ENCODE measurements at places on chromosomes 3 and 15. TPM values are rescaled to one million over a fixed set of nuclear protein-coding genes. Genes with fewer than 3 reads are reported as not detected.

DNA sequence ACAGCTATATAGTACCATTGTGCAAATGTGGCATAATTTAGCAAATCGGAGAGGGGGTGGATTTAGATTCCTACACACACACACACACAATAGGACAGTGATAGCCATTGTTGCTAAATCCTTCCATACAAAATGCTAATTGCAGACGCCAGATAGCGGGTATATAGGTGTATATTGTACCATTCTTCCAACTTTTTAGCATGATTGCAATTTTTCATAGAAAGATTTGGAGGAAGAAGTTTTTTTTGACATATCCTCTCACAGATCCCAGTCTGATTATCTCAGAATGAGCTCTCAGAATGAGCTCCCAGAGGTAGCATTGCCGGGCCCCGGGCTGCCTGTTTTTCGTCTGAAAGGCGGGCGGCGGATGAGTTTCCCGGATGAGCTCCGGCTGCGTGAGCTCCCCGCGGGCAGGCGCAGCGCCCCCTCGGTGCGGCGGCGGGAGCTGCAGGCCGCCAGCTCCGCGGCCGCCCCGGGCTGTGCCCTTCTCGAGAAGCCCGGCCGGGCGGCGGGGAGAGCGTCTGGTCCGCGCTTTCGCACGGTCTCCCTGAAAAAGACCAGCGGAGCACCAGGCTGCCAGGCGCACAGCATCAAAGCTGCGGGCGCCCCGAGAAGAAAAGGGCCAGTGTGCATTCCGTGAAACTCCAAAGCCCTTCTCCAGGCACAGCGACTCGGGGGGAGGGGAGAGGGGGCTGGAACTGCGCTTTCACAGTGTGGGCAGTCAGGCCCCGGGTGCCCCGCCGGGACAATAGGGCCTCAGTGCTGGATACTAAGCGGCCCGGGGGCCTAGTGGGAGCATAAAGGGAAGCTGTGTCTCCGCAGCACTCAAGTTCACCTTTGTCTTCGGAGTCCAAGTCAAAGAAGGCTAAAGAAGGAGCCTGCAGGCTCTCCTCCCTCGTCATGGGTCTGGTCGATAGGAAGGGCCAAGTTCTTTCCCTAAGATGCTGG is 12.0 kb upstream of the SHC4 start:
- peak; percentile 79 for DNase-seq

DNA sequence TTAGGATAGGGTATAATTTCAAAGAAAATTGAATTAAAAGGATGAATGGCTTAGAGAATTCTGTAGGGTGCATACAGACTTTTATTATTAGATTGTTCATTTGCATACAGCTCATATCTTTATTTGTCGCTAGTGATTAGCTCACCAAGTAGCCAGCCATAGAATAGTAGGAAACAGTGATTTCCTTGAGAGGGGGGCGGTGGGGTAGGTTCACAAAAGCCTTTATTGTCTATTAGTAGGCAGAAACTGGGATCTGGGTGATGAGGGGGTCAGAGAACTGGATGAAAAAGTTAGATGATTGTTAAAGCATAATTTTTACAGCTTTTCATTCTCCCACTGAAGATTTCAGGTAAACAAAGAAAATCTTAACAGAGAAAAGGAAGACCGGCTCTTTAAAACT is 77.6 kb upstream of the RAP2B start:
- no peak for DNase-seq

- peak; percentile 85 for DNase-seq
These were observed 19.9 kb downstream of the TMEM212 start for GRCh38 chr3:171862993-171863521.

DNA sequence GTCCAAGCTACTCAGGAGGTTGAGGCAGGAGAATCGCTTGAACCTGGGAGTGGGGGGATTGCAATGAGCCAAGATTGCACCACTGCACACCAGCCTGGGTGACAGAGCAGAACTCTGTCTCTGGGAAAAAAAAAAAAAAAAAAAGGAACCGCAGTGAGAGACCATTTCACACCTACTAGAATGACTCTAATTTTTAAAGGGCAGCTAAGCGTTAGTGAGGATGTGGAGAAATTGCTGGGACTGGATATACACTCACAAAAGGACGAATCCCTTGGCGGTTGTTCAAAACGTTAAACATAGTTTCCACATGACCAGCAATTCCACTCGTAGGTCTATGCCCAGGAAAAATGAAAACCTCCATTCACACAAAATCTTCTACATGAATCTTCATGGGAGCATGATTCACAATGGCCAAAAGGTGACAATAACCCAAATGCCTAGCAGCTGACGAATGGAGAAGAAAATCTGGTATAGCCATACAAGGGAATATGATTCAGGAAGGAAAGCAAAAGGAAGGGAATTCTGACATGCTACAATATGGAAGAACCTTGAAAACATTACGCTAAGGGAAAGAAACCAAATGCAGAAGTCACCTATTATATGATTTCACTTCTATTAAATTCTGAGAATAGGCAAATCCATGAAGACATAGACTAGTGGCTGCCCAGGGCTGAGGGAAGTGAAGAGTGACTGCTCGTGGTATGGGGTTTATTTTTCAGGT is 127.0 kb downstream of the CHSY1 start:
- no peak for DNase-seq

GRCh38 chr15:95267481-95267880 is 1036.1 kb downstream of the MCTP2 start:
- DNase-seq = no peak

- DNase-seq = no peak
These were observed 126.7 kb downstream of the FOXP1 start for GRCh38 chr3:71456826-71457225.

The CDHR4 gene
- polyA plus RNA-seq = not detected

The ZNF774 gene
- 7.8 TPM for polyA plus RNA-seq

The STRA6 gene
- 35.0 TPM for polyA plus RNA-seq
